CD4-positive, CD25-positive, alpha-beta regulatory T cell (primary cell): ENCODE measurements at places on chromosomes 1 and 21. TPM values are rescaled to one million over a fixed set of nuclear protein-coding genes. Genes with fewer than 3 reads are reported as not detected.

DNA sequence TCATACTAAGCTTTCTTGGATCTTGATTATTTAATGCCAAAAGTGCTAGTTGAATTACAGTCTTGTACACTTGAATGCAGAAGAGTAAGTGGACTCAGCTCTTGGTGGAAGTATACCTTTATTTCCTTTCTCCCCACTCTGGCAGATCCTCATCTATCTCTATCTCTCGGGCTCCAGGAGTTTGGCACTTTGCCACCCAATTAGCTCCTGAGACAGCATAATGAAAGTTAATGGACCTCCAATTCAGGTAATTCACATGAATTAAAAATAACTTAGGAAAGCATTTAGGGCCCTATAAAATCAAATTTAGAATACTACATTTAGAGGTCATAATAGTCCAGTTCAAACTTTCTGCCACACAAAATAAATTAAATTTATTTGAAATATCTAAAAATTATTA lies 67.4 kb downstream of the OLFM3 start:
- DNase-seq: no peak

GRCh38 chr1:192878249-192878648 lies 69.4 kb downstream of the RGS2 start:
- no peak for DNase-seq

Gene KCNE2
- polyA plus RNA-seq: 0.31 TPM

Gene ITLN2
- polyA plus RNA-seq: not detected

Gene NOS1AP
- polyA plus RNA-seq: not detected

DNA sequence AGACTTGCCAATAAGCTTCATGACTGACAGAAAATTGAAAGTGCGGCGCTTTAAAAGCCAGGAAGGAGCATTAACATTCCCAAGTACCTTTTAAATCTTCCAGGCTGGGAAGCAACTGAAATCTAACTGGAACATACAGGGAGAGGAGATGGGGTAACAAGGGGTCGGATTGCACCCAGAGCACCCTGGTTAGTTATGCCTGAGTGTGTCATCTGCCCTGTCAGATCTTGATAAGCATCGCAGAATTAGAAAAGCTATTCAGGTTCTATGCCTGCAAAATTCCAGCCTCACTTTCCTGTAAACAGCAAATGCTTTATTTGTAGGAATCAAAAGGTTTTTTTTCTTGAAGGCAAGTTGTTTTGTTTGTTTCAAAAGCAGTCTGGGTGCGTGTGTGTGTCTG lies 58.5 kb downstream of the SERBP1 start:
- no peak for DNase-seq

- no peak for DNase-seq
These were observed 159.8 kb upstream of the KCNJ6 start for GRCh38 chr21:38075833-38076587.

- no peak for DNase-seq
These were observed 57.9 kb downstream of the SLC19A1 start for GRCh38 chr21:45484318-45484717.

GRCh38 chr21:45618846-45619485 lies 24.6 kb upstream of the PCBP3 start:
- DNase-seq: no peak

DNA sequence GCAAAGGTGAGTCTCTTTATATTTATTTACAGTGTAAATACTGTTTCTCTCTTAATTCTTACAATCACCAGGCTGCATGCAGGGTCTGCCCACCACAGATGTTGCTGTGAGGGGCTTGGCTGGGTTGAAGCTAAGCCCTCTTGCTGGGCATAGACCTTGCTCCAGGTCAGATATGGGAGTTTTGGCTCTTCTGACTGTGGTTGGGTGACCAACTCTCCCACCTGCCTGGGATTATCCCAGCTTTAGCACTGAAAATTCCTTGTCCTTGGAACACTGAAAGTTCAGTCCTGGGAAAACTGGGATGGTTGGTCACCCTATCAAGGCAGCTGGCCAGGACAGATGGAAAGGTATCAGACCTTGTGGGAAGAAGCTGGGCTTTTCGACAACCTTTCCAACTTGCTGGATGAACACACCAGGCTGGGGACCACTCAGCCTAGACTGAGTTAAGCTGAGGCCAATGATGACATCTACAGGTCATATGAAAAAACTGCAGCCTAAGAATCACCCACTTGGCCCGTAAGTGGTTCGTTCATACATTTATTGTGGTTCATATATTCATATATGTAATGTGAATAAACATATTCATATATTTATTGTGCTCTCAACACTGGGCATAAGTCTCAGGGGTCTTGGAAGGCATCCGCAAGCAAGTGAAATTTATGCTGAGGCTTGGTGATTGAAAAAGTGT lies 26.6 kb upstream of the HPDL start:
- DNase-seq: peak; percentile 61

Gene WASF2
- polyA plus RNA-seq: 56.6 TPM

DNA sequence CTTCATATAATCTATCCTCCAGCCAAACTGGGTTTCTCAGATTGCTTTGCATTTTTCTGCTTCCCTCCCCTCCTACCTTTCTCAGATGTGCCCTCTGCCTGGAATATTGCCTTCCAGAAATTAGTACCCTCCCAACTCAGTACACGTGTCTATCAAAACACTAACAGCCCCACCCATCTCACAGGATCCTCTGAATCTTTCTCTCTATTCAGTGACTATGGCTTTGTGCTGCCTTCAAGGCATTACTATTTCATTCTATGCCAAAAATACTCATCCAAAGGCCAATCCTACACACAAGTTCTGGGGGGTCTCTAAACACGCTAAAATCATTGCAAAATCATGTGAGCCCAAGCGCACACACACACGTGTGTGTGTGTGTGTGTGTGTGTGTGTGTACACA lies 58.4 kb downstream of the ZNF281 start:
- no peak for DNase-seq

Gene ANKRD34A
- polyA plus RNA-seq: 0.35 TPM

GRCh38 chr1:212106286-212106792 lies 70.8 kb downstream of the DTL start:
- DNase-seq: no peak

GRCh38 chr1:1441002-1441888 lies 5.8 kb downstream of the VWA1 start:
- DNase-seq: peak; percentile 52

GRCh38 chr1:59397139-59397858 lies 100.4 kb downstream of the FGGY start:
- DNase-seq: no peak

DNA sequence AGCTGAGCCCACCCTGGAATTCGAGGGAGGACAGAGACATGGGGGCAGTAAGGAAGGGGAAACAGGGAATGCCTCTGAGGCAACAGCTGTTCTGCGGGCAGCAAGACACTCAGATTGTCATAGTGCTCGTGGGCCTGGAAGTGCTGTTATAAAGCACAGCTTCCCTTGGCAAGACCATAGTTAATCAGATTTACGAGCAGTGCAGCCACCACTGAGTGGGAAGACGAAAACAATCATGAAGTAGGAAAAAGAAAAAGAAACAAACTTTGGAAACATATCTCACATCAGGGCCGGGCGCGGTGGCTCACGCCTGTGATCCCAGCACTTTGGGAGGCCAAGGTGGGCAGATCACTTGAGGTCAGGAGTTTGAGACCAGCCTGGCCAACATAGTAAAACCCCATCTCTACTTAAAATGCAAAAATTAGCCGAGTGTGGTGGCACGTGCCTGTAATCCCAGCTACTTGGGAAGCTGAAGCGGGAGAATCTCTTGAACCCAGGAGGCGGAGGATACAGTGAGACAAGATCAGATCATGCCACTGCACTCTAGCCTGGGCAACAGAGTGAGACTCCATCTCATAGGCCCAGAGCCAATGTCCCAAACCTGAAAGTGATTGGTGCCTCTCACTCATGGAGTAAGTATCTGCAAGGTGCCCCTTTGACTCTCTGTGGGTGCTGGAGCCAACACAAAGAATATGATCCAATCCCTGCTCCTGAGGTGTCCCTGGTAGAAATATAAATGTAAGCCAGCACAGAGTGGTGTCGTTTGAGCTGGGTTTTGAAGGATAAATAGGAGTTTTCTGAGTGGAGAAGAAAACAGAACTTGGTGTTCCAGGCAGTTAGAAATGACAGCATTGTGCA lies 55.6 kb upstream of the GPR153 start:
- DNase-seq: no peak

DNA sequence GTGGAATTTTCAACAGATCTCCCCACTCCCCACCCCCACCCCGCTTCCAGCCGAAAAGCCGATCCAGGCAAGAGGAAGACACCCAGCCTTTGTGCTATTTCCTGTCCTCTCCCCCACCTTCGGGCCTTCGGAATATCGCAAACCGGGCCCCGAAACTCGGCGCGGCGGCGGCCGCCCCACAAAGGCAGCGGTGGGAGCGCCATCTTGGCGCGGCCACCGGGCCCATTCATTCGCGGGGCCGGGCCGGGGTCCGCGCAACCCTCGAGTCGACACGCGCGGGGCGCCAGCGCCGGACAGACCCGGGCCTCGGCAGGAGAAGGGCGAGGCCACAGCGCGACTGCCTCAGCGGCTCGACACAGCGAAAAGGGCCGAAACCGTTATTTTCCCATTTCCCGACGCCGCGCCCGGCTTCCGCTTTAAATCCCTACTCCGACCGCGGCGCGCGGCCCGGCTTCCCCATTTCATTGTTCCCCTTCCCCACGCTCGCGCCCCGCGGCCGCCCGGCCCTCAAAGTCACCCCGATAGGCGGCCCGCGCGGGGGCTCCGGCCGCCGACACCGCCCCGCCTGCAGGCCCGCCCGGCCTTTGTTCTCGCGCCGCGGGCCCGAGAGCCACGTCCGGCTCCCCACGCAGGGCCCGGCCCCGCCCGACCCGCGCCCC lies 911 bp downstream of the GNB1 start:
- DNase-seq: peak; percentile 56
